Fibroblast of skin of right biceps (primary cell): ENCODE measurements at places on chromosomes 2 and 18.

- no peak for DNase-seq
Observed at GRCh38 chr2:24399434-24400206, 39.3 kb upstream of the ITSN2 start.

DNA sequence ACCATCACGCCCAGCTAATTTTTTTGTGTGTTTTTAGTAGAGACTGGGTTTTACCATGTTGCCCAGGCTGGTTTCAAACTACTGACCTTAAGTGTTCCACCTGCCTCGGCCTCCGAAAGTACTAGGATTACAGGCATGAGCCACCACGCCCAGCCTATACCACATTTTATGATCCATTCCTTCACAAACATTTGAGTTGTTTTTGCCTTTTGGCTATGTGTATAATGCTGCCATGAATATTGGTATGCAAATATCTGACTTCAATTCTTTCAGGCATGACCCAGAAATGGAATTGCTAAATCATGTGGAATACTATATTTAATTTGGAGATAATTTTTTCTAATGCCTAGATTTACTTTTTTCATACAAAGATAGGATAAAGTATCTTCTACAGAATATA is 68.6 kb downstream of the TTC27 start:
- DNase-seq, result no peak

GRCh38 chr2:8514796-8515758 is 166.8 kb upstream of the ID2 start:
- DNase-seq, result no peak

DNA sequence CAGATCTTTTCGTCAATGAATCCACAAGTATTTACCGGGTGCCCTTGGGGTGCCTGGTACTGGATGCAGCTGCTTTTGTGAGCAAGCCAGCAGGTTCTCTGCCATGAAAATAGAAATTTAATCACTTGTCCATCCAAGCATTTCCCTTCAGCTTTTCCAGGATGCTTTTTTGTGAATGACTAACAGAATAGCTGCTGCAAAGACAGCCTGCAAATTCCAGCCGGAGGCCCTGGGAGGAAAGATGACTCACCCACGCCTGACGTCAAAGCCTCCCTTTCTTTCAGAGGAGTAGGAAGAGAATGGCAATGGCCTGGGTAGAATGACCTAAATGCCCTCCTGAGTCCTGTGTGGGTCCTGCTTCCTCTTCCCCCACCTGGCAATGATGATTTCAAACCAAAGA is 111.9 kb downstream of the AP1S3 start:
- DNase-seq, result peak; percentile 98

DNA sequence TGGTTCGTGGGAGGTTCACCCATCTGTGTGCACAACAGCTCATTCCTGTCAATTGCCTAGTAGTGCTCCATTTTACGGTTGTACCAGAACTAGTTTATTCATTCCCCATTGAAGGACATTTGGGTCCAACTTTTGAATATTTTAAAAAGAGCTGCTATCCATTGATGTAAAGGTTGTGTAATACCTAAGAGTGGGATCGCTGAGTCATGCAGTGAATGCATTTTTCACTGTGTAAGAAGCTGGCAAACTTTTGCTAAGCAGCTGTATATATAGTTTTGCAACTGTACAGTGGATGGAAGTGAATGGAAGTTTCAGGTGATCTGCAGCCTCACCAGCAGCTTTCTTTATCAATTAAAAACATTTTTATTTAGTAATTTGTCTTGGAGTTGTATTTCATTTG is 104.5 kb downstream of the DCDC2C start:
- peak; percentile 73 for DNase-seq

GRCh38 chr2:128536925-128537620 is 218.4 kb upstream of the HS6ST1 start:
- DNase-seq, result peak; percentile 97

GRCh38 chr2:77232909-77233425 is 289.2 kb downstream of the LRRTM4 start:
- no peak for DNase-seq

DNA sequence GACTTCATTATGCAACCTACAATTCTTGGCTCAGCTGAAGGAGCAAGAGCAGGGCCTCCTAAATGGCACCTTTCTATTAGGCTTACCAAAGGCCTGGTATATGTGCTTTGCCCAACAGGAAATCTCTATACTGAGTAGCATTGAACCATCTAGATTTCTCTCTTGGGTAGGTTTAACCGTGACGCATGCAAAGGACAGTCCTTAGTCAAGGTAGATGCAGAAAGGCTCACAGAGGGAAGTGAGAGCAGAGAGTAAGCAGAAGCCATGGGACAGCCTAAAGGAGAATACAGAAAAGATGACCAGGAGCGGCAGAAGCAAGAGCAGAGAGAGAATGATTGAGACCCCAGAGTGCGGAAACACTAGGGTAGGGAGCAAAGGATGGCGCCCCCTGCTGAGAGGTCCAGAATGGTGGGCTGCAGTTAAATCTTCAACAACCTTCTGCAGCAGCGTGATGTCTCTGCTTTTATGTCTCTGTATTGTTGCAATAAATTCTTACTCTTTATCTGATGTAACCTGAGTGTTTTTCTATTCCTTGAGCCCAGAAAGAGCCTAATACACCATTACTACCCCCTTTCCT is 4.7 kb upstream of the OSBPL1A start:
- DNase-seq, result no peak
